ENCODE measurements at places on chromosomes 6 and 20. TPM values are rescaled to one million over a fixed set of nuclear protein-coding genes. Genes with fewer than 3 reads are reported as not detected.

Gene C6orf141
- total RNA-seq, result 0.33 TPM

DNA sequence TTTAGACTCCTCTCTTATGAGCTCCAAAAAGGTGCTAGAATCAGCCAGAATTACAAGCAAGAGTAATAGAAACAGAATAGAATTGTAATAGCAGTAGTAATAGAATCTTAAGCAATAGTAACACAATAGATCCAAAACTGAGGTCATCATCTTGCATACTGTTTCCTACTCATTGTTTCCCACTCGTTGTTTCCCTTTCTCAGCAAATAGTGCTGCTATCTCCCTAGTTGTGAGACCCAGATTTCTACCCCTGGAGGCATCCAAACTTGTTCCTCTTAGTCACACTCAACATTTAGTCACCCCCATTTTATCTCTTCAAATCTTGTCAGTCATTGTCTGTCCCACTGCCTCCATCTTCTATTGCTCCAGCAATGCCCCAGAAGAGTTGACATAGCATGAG is 356.9 kb upstream of the MARCKS start:
- no peaks in the 10 kb centered on the region for H3K4me1 ChIP-seq
- H3K27ac ChIP-seq, result no peak overlapping the region
- H3K4me3 ChIP-seq, result no peak overlapping the region
- H3K27me3 ChIP-seq, result no peaks in the 10 kb centered on the region
- no peak for DNase-seq

DNA sequence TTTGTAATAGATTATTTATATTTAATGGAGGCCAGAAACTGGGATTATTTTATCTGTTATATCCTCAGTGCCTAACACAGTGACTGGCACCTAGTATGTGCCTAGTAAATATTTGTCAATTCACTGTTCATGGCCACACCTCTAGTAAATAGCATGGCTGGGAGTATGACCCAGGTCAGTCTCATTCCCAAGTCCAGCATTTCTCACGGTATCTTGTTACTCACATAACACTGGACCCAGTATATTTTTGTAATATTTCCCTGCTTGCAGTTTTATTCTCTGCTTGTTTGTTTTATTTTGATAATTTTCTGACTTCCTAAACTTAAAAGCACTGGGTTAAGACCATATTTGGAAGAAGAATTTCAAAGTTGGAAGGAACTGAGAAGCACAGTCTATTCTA is 47.7 kb downstream of the CTNNBL1 start:
- H3K27me3 ChIP-seq, result no peaks in the 10 kb centered on the region
- peaks cover 28% of the 10 kb centered on the region for H3K36me3 ChIP-seq
- no peak overlapping the region for H3K4me3 ChIP-seq
- DNase-seq, result no peak

- H3K36me3 ChIP-seq, result no peaks in the 10 kb centered on the region
- no peaks in the 10 kb centered on the region for H3K27me3 ChIP-seq
- H3K4me3 ChIP-seq, result no peak overlapping the region
- no peaks in the 10 kb centered on the region for H3K4me1 ChIP-seq
- no peak for DNase-seq
Observed at GRCh38 chr20:42740226-42740870, 449.4 kb downstream of the PTPRT start.

- no peak for DNase-seq
- H3K4me1 ChIP-seq, result peaks cover 20% of the 10 kb centered on the region
- H3K4me3 ChIP-seq, result no peak overlapping the region
- H3K27me3 ChIP-seq, result no peaks in the 10 kb centered on the region
- no peak overlapping the region for H3K27ac ChIP-seq
Observed at GRCh38 chr6:16594849-16595248, 166.4 kb downstream of the ATXN1 start.

Gene OR2J3
- not detected for total RNA-seq

DNA sequence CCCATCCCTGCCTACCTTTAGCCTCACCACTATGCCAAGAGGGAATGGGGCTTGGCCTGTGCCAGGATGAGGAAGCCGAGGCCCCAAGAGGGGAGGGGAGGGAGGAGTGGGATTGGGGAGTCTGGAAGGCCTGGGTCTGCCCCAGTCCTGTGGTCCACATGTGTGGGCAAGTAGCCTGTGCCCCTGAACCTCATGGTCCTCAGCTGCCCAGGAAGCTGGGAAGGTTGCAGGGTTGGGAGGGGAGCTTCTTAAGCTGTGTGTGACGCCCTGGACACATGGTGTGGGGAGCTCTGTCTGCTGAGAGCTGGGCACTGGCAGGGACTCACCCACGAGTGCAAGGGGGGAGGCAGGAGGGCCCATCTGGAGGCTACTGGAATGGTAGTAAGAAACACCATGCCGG is 31.7 kb downstream of the DLGAP4 start:
- peaks cover 43% of the 10 kb centered on the region for H3K27me3 ChIP-seq
- H3K27ac ChIP-seq, result no peak overlapping the region

DNA sequence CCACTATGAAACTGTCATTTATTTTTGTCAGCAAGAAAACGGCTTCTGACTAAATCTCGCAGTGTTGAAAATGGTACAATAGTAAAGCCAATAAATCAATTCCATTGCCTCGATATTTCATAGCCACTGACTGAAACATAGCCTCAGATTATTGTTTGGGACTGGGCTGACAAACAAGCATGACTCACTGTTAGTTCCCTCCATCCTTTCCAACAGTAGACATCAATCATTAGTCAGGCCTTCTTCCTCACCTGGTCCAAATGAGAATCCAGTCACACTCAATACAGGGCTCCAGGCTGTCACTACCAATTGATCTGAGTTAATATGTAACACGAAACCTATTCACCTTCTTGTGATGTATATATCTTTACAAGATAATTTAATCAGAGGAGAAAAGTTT is 66.1 kb downstream of the ADGRB3 start:
- no peak for DNase-seq
- no peaks in the 10 kb centered on the region for H3K36me3 ChIP-seq
- H3K27ac ChIP-seq, result no peak overlapping the region
- H3K4me3 ChIP-seq, result no peak overlapping the region
- no peaks in the 10 kb centered on the region for H3K27me3 ChIP-seq
- no peaks in the 10 kb centered on the region for H3K4me1 ChIP-seq

- no peak overlapping the region for H3K27ac ChIP-seq
- H3K27me3 ChIP-seq, result peaks cover 3% of the 10 kb centered on the region
- no peak overlapping the region for H3K4me3 ChIP-seq
- no peak for DNase-seq
Observed at GRCh38 chr6:136511926-136512325, 38.3 kb downstream of the MAP7 start.

GRCh38 chr20:52261792-52262191 is 70.2 kb upstream of the ZFP64 start:
- H3K36me3 ChIP-seq, result no peaks in the 10 kb centered on the region
- no peak overlapping the region for H3K27ac ChIP-seq
- H3K27me3 ChIP-seq, result peaks cover 10% of the 10 kb centered on the region
- no peak overlapping the region for H3K4me3 ChIP-seq
- DNase-seq, result no peak

GRCh38 chr20:59661621-59662020 is 57.3 kb downstream of the PHACTR3 start:
- H3K4me1 ChIP-seq, result no peaks in the 10 kb centered on the region
- H3K27me3 ChIP-seq, result peaks cover 22% of the 10 kb centered on the region
- DNase-seq, result no peak
- H3K36me3 ChIP-seq, result no peaks in the 10 kb centered on the region
- H3K27ac ChIP-seq, result no peak overlapping the region
- no peak overlapping the region for H3K4me3 ChIP-seq
